ENCODE measurements at places on chromosomes 7 and 10. TPM values are rescaled to one million over a fixed set of nuclear protein-coding genes. Genes with fewer than 3 reads are reported as not detected.

The TMEM229A gene
- not detected for total RNA-seq

The SAMD9 gene
- 12.1 TPM for total RNA-seq

The FFAR4 gene
- 0.25 TPM for total RNA-seq

The MYOF gene
- total RNA-seq = 255 TPM

The SSC4D gene
- 3.5 TPM for total RNA-seq

The RTKN2 gene
- 16.1 TPM for total RNA-seq

The VSTM2A gene
- not detected for total RNA-seq

The CDNF gene
- 0.48 TPM for total RNA-seq

The NPFFR1 gene
- 0.05 TPM for total RNA-seq

The MEIG1 gene
- 4.1 TPM for total RNA-seq

The TMEM270 gene
- 0.72 TPM for total RNA-seq

The EBLN1 gene
- total RNA-seq = not detected

The ORAI2 gene
- 53.3 TPM for total RNA-seq

The PDZD7 gene
- 2.8 TPM for total RNA-seq

The PNLIPRP3 gene
- not detected for total RNA-seq

The ST8SIA6 gene
- 0.60 TPM for total RNA-seq

The HABP2 gene
- not detected for total RNA-seq

The GALNT17 gene
- not detected for total RNA-seq

The C10orf62 gene
- 0.45 TPM for total RNA-seq
